ENCODE measurements at places on chromosomes 1 and 21.
A peak's percentile ranks its signal among the peaks of the same experiment; 100 is the strongest.

- DNase-seq = no peak
Measured at GRCh38 chr1:159598196-159598595, 10.6 kb downstream of the APCS start.

GRCh38 chr1:30040081-30041019 lies 683.0 kb downstream of the MATN1 start:
- no peak for DNase-seq

- DNase-seq = no peak
Measured at GRCh38 chr1:25096307-25097150, 135.8 kb downstream of the SYF2 start.

DNA sequence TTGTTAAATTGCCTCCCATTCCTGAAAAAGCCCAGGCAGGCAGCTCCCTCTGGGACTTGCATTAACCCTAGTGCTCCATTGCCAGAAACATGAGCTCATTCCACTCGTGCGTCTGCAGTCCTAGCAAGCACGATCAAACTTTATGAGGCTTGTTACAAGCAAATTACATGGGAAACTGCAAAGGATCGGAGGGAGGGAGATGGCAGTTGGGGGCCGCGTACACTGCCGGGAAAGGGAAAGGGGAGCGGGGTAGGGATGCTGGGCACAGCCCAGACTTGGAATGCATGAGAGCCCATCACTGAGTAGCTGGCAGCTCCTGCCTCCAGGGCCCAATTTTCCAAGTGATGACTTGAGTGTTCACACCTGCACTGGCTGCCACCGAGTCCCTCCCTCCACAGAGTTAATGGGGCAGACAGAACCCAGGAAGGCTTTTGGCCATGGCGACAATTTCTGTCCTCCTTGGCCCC lies 169.9 kb downstream of the BRINP2 start:
- DNase-seq = peak; percentile 34

- DNase-seq = no peak
Measured at GRCh38 chr1:21909286-21909759, 27.8 kb downstream of the HSPG2 start.

- DNase-seq = peak; percentile 76
Measured at GRCh38 chr1:172145231-172145651, 275.2 kb upstream of the C1orf105 start.

DNA sequence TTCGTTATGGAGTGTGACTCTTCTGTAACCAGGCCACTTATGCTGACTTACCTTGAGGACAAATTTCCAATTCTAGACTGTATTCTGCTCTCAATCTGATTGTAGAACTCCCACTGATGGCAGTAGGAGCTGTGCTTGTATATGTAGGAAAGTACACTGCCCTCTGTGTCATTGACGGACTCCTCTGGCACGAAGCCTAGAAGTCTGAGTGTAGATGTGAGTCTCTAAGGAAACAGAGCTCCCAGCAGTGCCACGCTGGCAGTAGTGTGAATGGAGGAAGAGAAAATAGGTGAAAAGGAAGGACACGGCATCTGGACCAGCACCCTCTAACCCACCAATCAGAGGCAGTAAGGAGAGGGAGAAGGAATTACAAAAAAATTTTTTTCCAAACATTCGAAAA lies 130.4 kb upstream of the ADGRL2 start:
- peak; percentile 74 for DNase-seq

DNA sequence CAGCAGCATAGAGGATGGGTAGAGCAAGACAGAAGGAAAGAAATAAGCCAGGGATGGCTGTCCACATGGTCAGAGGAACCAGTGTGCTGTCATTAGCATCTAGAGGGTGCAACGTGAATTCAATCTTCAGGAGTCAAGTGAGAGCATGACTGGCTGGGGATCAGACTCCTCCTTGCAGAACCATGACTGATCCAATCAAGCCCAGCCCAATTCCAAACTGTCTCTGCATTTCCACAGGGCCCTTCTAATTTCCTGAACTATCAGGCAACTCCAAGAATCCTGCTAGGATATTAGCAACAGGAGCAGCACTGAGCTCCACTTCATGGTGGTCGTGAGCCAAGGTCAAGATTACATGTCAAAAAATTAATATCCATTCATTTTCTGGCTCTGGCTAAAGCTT lies 166.8 kb upstream of the CAMK1G start:
- DNase-seq = no peak

GRCh38 chr1:61322769-61323168 lies 240.4 kb downstream of the NFIA start:
- DNase-seq = no peak

- peak; percentile 51 for DNase-seq
Measured at GRCh38 chr1:161725908-161726472, 4.6 kb downstream of the FCRLB start.

DNA sequence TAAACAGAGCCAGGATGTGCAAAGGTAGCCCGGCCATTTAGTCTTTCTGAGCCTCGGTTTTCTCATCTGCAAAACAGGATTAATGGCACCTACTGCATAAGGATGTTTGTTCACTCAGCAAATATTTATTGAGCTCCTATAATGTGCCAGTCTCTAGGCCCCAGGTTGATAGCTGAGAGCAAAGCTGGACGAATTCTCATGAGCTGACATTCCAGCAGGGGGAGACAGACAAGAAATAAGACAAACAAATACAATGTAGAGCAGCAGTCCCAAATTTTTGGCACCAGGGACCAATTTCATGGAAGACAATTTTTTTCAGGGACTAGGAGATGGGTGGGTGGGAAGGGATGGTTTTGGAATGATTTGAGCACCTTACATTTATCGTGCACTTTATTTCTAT lies 74.3 kb upstream of the PAX7 start:
- DNase-seq = no peak

- DNase-seq = no peak
Measured at GRCh38 chr1:112855152-112855828, 100.7 kb downstream of the SLC16A1 start.

- no peak for DNase-seq
Measured at GRCh38 chr21:37460196-37460595, 93.6 kb downstream of the DYRK1A start.

GRCh38 chr1:43708002-43708410 lies 670 bp downstream of the ST3GAL3 start:
- peak; percentile 56 for DNase-seq

Measured in femur (tissue), 1 donor.